ENCODE measurements at places on chromosomes 7 and 10.

DNA sequence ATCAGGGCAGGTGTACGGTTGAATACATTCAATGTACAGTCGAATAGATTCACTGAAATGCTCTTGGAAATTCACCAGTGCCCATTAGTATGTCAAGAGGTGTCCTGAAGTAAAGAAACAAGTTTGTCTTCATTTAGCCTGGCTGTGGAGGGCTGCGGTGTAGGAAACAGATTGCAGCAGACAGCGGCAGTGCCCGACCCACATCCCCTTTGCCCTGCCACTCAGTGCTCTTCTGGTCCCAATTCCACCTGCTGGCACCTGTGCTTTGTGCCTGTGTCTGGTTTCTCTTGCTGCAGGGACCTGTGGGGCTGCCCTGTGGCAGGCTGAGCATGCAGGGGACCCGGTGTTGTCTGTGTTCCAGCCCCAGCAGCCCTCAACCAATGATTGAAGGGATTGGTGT lies 183.7 kb downstream of the RPS24 start:
- DNase-seq = no peak

DNA sequence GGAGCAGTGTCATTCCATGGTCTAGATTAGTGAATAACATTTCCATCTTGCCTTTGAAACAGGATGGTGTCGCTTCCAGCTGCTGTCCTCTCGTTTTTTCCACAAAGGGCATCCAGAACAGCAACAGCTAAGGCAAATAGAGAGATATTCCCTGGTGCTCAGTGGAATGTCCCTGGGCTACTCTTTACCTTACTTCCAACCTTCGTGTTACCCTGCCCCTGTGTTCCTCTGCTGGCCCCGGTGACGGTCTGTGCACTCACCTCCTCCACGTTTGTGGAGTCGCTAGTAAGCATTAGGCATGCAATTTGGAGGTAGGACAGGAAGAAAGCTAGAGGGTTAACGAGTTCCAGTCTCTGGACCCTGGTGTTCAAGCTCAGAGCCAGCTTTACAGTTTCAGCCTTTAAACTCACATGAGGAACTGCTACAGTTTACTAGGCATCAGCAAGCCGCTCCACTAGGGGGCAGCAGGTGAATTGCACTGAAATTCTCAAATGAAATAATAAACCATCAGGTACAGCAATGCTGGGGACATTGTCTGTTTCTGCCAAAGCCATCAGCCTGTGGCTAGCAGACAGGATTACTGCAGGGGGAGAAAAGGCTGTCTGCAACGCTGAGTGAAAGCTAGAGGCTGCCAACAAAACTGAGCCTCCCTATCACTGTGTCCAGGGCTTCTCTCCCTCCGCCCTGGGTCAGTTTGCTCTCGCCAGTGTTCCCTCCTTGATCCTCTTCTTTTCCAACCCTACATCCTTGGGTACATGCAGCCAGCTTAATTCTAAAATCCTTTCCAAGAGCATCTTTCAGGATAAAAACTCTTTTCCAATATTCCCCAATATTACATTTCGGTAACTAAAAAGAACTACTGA lies 9.0 kb downstream of the MRPL32 start:
- peak; percentile 75 for DNase-seq

GRCh38 chr7:66100408-66101050 lies 14.1 kb upstream of the CRCP start:
- no peak for DNase-seq

GRCh38 chr7:92366730-92367129 lies 80.6 kb upstream of the GATAD1 start:
- DNase-seq = peak; percentile 62

GRCh38 chr7:1539181-1539881 lies 8.8 kb downstream of the MAFK start:
- peak; percentile 49 for DNase-seq

DNA sequence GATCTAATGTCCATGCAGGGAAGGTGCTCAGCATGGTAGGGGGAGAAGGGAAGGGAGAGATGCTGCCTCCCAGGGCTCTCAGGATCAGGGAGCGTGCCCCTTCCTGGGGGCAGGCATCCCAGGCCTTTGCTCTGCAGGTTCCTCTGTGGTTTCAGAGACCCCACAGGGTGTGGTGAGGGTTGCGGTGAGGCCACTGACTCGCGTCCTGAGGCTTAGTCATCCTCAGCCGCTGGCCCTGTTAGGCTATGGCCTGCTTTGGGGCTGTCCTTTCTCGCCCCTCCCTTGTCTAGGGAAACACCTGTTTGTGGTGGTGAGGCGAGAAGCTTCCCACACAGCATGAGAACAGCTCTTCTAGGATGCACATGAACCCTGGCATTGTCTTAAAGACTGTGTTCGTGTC lies 558.3 kb upstream of the FOXK1 start:
- DNase-seq = peak; percentile 47

DNA sequence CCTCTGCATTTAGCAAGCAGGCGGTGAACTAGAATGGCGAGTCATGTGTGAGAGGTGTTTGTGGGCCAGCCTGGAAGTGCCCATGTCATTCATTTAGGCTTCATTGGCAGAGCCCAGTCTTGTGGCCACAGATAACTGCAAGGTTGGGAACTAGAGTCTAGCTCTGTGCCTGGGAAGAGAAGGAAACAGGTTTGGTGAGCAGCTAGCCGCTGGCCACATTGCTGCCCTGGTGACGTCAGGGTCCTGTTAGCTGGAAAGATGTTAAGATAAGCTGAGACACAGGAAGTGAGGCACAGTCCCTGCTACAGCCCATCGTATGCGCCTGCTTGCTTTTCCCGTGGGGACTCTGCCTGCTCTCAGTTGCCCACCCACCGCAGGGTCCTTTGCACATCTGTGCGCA lies 185.5 kb downstream of the CAMK1D start:
- DNase-seq = peak; percentile 17

DNA sequence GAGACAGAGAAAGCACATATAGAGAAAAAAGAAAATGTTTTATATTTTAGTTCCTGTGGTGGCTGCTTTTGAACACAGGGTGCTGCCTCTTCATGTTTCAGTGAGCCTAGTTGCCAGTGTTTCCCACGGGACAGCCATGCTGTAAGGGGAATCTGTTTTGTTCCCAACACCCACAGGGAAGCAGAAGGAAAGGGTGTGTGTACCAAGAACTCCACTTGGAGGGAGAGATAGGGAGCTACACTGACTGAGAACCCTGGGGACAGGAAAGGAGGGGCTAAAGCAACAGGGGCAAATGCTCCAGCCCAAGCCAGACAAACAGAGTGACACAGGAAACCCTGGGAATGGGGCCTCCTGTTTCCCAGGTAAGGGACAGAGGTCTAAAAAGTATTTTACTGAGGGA lies 40.2 kb downstream of the FRMPD2 start:
- DNase-seq = no peak

DNA sequence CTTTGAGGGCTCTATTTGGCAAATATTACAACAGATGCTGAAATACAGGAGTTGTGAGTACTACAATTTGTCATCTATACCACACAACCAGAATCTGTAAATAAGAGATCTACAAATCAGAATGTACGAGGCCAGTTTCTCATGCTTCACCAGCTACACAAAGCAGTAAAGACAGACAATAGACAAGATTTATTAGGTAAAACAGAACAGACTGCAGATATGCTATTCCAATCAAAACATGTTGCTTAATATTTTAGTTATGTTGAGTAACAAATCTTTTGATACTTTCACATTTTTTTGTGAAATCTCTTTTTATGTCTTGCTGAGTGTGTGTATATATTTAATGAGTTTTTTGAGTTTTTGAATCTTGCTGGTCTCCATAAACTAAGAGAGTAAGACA lies 109.1 kb downstream of the CHCHD3 start:
- no peak for DNase-seq

DNA sequence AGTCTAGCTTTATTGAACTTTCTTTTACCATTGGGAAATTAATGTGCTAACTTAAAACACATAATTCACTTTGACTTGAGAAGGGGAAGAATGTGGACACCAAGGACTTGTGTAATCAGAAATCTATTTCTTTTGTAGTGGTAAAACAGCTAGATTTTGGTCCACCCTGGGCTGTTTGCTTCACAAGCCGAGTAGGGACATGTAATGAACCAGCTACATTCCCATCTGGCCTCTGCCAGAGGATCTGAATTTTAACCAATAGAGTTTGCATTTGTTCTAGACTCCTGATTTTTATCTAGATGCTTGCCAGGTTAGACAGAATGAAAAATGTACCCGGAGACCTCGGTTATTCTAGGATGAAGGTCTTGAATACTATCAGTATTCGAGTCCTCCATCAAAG lies 1.9 kb downstream of the CACNB2 start:
- no peak for DNase-seq

- DNase-seq = peak; percentile 7
Observed at GRCh38 chr7:42765931-42766330, 145.9 kb downstream of the C7orf25 start.

- DNase-seq = no peak
Observed at GRCh38 chr10:25210265-25210664, 35.5 kb downstream of the GPR158 start.

- peak; percentile 67 for DNase-seq
Observed at GRCh38 chr10:51422311-51423120, 276.9 kb downstream of the CSTF2T start.

DNA sequence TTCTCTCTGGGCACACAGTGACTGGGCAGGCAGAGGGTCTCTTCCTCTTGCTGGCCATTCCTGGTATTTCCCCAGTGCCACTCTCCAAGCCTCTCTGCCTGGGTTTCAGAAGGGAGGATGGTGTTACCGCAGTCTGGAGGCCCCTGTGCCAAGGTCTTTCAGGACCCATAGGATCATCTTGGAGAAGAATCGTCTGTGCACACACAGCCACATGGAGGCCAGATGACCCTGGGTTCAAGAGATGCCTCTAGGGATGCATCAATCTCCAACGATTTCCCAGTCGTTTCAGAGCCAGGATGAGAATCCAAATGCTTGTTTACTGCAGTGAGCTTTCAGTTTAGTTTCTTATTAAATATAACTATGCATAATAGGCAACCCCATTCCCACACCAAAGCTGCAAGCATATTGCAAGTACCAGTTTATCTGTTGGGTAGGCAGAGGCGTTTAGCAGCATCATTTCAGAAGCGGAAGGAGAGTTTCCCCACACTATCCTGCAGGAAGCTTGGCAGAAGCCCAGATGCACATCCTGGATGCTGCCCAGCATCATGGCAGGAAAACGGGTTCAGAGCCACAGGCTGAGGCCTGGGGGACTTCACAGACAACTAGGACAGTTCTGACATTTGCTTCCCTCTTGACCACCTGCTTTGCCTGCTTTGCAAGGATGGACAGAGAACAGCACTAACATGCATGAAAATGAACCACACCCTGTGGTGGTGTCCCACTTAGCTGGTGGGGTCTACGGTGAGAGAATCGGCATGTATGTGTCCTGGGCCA lies 134.7 kb upstream of the FAM20C start:
- no peak for DNase-seq

Measured in fibroblast of skin of back (primary cell).